Activated naive CD4-positive, alpha-beta T cell treated with Interleukin-2 at 50 U/mL for 16 hours (primary cell): ENCODE measurements at places on chromosomes 5 and 9.

- no peak for DNase-seq
These were observed 170.4 kb upstream of the RAI14 start for GRCh38 chr5:34485768-34486030.

- no peak for DNase-seq
These were observed 507.4 kb downstream of the RASEF start for GRCh38 chr9:82555431-82556051.

DNA sequence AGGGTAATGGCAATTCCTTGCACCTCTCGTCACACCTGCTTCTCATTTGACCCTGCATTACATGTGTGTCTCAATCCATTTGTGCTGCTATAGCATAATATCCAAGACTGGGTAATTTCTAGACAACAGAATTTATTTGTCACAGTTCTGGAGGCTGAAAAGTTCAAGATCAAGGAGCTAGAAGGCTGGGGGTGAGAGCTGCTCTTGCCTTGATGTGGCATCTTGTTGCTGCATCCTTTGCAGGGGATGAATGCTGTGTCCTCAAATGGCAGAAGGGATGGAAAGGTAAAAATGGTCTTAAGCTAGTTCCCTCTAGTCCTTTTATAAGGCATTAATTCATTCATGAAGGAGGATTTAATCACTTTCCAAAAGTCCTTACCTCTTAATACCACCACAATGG lies 323.7 kb upstream of the RPS23 start:
- no peak for DNase-seq

- DNase-seq = no peak
These were observed 4.5 kb downstream of the PURA start for GRCh38 chr5:140118302-140118936.

GRCh38 chr9:83182071-83182470 lies 119.1 kb upstream of the RASEF start:
- DNase-seq = no peak

GRCh38 chr5:38148021-38148625 lies 110.2 kb upstream of the EGFLAM start:
- DNase-seq = no peak

- DNase-seq = peak; percentile 36
These were observed 63.9 kb downstream of the C9orf152 start for GRCh38 chr9:110143950-110144545.

DNA sequence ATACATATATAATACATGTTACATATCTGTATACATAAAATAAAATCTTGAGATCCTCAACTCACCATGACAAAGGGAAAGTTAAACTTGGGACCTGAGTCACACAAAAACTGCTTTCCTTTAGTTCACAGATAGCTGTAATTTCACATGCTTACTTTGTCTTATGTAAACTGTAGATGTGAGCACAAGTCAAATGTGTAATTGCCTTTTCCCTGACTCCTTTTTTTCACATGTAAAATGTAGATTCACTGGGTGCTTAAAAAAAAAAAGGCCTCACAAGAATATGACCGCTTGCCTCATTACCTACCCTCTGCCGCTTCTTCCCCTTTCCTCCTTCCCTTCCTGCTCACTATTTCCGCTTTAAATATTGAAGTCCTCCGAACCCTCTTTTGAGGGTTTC lies 21.9 kb upstream of the FAM169A start:
- no peak for DNase-seq

DNA sequence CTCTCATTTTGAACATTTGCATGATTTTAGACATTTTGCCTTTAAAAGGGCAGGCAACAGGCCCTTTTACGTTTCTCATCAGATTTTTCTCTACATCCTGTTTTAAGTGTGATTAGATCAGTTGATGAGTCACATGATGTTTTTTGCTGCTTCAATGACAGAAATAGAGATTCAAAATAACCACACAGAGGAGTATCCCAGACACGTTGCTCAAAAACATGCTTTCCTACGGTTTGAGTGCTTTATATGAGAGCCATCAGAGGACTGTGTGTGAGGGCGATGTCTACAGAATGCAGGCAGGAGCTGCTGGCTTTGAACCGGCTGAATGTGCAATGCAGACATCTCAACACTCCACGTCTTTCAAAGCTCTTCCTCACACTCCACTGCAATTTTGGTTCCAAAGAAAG lies 42.1 kb downstream of the OTULIN start:
- DNase-seq = peak; percentile 41

DNA sequence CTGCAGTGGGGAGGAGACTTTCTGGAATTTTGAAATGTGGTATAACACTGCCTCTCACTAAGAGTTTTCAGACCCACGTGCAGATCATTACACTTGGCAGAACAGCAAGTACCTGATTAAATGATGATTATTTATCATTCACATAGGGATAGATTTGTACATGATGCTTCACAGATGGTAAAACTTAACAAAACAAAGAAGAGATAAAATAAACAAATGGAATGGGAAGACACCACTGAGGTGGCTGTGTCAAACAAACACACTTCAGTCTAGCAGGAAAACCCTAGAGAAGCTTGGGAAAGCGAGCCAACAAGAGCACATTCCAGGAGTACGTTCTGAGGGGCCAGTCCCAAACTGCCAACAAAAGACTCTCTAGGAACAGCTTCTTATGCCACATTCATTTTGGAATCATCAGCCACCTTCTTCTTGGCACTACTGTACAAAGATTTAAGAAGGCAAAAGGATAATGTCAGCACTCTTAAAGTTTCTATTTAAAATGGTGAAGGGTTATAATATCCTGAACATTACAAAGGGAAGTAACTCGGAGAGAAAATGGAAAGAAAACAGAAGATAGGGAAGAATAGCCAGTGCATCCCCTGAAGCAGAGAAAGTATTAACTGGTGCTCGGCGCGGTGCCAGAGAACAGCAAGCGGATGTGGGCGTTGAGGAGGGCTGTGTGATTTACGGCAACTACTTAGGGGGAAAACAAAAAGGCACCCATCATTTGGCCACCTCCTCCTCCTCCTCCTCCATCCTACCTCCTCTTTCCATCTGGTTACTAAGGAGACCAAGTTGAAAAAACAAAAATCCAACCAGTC lies 1.6 kb downstream of the MED27 start:
- peak; percentile 40 for DNase-seq

DNA sequence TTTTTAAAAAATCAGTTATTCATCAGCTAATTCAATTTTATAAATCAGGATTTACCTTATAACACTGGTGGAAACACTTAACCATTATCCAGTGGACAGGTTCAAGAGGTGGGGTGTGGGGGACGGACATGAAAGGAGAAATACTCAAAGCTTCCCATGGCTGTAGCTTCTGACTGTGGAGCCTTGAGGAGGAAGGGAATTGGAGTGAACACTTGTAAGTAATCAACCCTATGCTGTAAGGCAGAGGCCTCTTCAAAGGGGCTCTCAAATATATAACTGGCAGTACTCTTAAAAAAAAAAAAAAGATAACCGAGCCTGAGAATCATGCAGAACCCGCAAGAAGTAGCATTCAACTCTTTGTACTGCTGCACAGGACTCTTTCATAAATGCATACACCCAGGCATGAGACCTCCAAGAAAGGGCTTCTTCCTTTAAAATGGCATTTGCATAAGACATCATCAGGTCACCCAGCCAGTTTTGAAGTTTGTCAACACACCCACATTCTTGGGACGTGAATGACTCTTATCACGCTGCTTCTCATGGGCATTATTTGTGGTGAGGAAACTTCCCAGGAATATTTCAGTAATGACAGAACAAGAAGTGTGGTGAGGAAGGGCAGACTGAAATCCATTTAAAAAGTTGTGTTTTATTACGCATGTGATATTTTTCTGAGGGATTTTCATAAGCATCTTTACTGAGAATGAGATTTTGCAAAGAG lies 8.1 kb downstream of the OSMR start:
- DNase-seq = no peak

GRCh38 chr9:70120834-70121510 lies 77.3 kb downstream of the MAMDC2 start:
- no peak for DNase-seq

GRCh38 chr5:40321514-40321913 lies 358.2 kb upstream of the PTGER4 start:
- DNase-seq = no peak

- DNase-seq = no peak
These were observed 94.0 kb upstream of the SH3GL2 start for GRCh38 chr9:17484906-17485305.

- DNase-seq = no peak
These were observed 1.6 kb upstream of the NKX2-5 start for GRCh38 chr5:173236531-173237142.

DNA sequence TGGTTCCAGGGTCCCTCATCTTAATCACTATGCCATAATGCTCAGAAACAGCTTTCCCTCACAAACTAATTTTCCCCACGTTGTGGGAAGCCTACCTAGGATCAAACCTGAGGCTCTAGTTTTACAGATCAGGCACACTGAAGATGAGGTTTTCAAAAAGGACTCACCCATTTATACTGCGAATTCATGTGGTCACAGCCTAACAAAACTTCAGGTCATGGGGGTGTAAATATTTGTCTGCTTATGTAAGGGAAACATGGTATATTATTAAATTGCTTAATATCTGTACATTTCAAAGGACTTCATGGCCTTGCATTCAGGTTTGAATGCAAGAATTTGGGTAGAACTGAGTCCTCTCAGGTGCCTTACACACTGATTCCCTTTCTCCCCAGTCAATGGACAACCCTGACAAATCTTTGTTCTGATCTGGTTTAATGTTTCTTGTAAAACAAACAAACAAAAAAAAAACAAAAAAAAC lies 12.1 kb downstream of the ZFAND5 start:
- DNase-seq = no peak

DNA sequence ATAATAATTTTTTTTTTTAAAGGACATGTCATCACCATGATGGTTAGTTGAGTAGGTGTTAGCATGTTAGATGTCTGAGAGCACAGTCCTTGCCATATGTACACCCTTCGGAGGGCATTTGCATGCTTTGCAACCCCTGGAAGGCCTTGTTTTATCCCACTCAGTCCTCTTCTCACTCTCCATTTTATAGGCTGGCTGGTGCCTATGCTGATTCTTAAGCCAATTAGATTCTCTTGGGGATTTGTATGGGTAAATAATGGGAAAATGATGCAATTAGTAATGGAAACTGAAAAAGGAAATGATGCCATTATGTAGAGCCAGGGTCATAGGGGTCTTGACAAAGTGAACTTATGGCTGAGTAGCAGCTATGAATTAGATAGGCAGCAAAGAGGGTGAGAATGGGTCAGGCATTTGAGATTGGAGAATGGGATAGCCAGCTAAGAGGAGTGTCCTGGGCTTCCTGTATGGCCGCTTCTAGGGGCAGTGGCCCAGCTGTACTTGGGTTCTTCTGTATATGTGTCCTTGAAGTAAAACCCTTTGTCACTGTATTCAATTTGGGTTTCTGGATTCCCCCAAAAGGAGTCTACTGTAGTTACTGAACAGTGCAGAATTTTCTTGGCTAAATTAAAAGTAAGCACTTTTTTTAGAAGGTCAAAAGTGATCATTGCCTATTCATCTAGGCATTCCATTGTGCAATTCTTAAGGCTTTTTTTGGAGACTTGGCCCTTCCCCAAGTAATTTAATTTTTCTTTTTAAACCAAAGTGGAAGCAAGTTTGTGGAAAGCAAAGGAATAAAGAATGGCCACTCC lies 31.6 kb downstream of the LRRTM2 start:
- DNase-seq = no peak

DNA sequence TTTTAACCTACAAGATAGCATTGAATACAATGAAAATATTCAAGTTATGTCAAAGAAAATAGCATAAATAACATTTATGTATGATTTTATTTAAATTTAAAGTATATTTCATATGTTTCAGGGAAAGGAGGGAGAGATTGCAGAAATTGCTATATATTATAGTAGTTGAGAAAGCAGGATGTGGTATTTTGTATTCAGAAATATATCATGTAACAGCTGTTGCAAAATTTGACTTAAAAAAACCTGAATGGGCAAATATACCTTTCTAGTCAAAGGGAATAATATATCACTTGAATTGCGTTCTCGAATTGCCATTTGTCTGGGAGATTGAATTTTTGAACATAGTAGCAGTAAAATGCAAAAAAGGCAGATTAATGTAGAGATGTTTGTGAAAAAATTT lies 80.6 kb downstream of the PAM start:
- DNase-seq = no peak

DNA sequence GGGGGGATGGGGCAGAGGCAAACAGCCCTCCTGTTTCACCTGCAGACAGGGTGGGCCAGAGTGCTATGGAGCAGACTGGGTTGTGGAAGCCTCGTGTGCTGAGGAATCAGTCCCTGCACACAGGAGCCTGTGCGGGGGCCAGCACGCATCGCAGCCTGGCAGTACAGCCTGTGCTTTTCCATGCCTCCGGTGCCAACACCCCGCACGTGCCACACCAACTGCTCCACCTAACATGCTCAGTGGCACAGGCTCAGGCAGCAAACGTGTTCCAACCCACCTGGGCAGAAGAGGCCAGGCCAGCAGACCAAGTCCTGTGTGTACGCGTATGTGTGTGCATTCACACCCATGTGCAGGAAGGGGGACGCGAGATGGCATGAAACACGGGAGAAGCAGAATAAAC lies 37.4 kb upstream of the FBXW11 start:
- no peak for DNase-seq

DNA sequence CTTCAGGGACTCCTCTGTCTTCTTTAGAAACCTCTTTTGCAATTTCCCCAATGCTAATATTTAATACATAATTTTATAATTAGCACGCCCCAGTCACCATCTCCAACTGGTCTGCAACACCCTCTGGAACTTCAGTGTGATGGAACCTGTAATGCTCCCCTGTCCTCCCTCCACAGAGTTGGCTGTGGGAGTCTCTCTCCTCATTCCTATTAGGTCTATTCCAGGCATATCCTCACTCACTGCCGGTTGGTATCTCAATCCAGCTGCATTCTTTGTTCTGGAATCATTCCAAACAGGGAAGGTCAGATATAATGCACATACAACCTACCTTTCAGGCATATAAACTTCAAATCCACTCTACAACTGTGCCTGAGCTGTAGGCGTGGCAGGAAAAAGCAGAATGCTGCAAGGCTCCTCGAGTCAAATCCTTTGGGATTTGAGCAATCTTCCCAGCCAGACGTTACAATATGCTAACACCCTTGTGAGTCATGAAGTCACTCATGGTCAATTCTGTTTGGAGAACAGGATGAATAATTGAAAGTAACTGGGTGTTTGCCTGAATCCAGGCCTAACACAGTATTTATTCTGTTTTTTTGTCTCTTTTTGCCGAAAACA lies 293.8 kb downstream of the CWC27 start:
- DNase-seq = no peak

- no peak for DNase-seq
These were observed 5.8 kb downstream of the ADAMTS16 start for GRCh38 chr5:5145651-5146529.

- peak; percentile 66 for DNase-seq
These were observed 2.8 kb downstream of the MGAT4B start for GRCh38 chr5:179803651-179804554.
